ENCODE measurements at places on chromosomes 7 and 10.

- no peak for DNase-seq
Observed at GRCh38 chr7:121485467-121486243, 89.5 kb upstream of the FAM3C start.

DNA sequence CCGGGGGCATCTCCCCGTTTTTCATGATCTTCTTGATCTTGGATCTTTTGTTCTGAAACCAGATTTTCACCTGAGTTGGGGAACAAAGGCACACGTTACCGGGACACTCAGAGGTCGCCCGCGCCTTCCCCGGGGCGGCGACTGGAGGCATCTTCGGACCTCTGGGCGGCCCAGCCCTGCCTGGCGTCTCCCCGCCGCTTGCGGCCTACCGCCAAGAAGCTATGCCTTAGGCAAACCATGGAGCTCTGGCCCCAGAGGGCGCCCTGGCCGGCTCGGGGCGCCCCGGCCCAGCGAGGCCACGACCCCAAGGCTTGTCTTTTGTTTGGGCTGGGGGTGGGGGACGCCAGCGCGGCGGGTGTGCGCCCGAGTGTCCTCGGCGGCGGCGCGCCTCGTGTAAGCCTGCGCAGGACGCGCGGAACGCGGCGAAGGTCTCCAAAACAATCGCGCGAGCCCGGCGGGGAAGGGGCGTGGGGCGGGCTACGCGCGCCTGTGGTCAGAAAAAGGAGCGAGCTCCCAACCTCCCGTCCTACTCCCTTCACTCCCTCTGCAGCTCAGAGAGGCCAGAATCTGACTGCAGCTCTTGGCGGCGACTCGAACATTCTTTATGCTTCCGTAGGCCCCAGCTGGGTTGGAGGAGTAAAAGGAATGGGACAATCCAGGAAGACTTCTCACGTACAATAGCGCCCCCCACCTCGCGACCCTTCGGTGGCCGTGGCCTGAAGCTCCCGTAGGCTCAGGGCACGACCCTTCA lies 3.5 kb downstream of the DLX5 start:
- peak; percentile 75 for DNase-seq

GRCh38 chr10:70201105-70201504 lies 30.8 kb upstream of the SAR1A start:
- DNase-seq: no peak

DNA sequence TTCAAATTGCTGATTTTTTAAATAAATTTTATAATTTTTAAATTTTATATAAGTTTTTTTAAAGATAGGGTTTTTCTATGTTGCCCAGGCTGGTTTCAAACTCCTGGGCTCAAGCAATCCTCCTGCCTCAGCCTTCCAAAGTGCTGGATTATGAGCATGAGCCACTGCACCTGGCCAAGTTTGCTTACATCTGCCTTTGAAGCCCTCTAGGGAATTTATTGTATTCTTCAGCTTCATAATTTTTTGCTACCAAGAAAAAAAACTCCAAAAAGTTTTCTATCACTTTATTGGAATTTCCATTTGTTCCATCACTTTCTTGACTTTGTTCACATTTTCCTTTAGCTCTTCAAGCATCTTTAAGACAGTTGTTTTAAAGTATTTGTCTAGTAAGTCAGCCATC lies 3.8 kb upstream of the POLD2 start:
- no peak for DNase-seq

- DNase-seq: no peak
Observed at GRCh38 chr7:140039066-140039465, 23.7 kb downstream of the PARP12 start.

- DNase-seq: peak; percentile 88
Observed at GRCh38 chr7:21542891-21543527, at the start of gene DNAH11. DNAH11 (plus strand) TSS chr7:21543039; CDS start chr7:21543246, 207 bp downstream.

DNA sequence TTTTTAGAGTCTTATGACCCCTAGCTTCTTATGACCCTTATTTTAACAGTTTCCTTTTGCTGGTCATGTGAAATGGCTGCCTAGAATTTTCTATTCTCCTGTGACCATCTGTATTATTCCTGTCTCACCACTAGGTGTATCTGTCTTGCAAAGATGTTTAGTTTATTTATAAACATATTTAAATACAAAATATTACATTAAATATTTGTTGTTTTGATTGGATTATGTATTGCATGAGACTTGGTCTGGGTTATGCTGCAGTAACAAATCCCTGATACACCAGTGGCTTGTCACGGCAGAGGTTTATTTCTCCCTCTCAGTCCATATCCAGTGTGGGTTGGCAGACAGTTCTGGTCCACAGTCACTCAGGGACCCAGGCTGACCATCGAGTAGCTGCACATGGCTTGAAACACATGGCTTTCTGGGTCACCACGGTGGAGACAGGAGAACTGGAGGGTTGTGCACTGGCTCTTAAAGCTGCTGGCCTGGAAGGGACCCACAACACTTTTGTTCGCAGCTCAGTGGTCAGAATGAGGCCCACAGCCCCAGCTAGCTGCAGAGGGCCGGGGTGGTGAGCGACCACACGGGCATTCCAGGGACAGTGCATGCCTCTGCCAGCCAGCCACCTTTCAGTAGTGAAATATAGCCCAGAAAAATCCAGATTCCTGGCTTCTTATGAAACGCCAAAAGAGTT lies 7.4 kb downstream of the RASSF4 start:
- no peak for DNase-seq
